Kidney epithelial cell (primary cell): ENCODE measurements at places on chromosomes 13 and 19. TPM values are rescaled to one million over a fixed set of nuclear protein-coding genes. Genes with fewer than 3 reads are reported as not detected.
A peak's percentile ranks its signal among the peaks of the same experiment; 100 is the strongest.

DNA sequence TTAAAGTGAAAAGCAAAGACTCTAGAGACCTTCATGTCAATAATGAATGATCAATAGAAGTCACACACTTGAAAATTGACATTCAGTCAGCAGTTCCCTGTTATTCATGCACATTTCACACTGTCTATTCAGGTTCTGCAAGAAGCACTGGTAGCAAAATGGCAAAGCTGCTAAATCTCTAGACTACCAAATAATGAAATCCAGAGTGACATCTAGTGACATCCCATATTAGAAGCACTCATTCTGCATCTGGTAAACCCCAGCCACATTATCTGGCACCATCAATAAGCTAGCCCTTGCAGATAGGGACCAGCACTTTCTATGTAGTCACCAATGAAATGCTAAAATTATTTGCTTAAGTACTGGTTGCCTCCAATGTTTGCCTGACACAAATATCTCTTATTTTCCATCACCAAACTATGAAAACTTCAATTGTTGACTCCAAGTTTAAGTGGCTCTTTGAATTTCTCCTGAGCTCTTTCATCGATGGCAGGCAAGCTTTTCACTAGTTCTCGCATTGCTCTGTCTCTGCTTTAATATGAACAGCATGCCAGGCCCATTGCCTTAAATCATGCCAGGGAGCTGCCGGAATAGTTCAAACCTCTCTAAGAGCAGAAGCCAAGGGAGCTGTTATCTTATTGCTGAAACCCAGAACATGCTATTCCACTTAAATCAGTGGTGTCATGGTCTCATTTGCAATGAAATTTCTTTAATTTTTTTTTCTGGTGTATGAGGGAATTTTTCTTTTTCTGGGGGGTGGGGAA, 409.9 kb downstream of the MZT1 start:
- DNase-seq = no peak

The CATSPERD gene
- not detected in 2 replicates for total RNA-seq

The RYR1 gene
- total RNA-seq = 0.07 and 0.17 TPM in 2 replicates

DNA sequence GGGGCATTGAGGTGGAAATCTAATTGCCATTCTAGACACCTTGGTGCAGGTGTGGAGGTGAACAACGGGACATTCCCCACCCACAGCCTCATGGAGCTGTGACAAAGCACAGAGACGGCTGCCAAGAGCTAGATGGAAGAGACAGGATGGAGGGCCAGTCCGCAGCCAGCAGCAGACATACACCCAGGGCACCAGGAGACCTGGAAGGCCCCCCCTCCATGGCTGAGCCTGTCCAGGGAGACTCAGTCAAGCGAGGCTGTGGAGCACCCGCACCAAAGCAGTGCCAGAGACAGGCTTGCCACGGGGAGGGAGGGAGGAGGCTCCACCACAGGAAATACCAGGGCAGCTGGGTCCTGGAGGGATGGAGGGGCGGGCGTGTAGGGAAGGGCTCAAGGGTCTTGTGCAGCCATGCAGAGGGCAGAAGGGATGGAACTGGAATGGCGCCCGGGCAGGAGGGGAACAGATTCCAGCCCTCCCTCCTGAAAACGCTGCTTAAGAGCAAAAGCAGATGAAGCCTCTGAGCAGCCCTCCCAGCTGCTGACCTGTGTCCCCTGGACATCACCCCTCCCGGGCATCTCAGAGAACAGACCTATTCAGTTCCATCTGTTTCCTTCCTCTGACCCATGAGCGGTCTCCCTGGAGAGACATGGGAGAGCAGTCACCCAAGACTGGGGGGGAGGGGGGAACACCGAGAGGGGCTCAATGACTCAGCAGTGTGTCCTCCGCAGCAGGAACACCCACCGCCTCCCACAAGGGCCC, 14.4 kb downstream of the EPS15L1 start:
- no peak for DNase-seq

The ARRDC5 gene
- not detected in 2 replicates for total RNA-seq

DNA sequence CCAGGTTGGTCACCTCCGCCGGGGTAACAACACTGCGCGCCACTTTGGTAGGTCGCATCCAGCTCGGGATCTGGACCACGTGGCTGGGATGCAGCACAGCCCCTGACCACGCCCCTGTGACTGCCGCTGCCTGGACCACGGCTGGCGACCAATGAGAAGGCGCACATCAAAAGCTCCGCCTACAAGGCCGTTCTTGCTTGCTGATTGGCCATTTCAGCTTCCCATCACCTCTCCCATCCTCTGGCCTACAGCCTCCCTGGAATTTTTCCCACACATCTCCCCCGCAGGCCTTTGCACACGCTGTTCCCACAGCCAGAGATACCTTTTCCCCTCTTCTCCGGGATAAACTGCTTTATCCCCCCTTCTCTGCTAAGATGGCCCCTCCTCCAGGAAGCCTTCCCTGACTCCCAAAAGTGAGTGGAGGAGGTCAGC, 12.5 kb upstream of the MAP1S start:
- DNase-seq = no peak

DNA sequence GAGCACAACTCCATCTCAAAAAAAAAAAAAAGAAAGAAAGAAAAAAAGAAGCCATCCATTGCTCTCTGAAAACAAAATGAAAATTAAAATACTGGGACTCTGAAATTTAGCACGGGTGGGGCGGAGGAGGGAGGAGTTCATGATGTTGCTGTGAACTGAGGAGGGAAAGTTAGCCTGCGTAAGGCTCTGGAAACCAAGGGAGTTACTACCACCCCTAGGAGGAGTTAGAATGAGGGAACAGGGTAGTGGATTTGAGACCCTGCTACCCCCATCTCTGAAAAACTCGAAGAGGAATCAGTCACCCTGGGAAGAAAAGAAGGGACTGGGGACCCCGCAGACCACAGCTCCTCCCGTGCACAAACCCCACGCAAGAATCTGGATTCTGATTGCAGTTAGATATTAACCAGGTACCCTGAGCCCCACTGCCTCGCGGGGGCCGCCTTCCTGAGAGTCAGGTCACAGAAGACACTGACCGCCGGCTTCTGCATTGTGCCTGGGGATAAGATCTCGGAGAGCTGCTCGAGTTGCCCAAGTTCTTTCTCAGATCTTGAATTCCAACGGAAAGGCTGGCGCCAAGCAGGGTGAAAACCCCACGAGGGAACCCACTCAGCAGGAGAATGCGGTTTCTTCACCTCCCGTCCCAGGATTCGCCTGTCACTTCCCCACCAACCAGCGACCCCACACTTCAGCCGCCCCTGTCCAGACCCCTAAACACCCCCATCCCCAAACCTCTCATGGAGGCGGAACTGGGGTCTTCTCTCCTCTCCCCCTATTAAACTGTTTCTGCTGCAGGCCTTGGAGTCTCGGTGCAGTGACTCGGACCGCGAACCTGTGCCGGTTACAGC, 870 bp downstream of the ZNF442 start:
- no peak for DNase-seq

The ZNF790 gene
- total RNA-seq = 2.8 and 3.6 TPM in 2 replicates

GRCh38 chr19:7471696-7472615, 16.9 kb downstream of the PEX11G start:
- DNase-seq = no peak

DNA sequence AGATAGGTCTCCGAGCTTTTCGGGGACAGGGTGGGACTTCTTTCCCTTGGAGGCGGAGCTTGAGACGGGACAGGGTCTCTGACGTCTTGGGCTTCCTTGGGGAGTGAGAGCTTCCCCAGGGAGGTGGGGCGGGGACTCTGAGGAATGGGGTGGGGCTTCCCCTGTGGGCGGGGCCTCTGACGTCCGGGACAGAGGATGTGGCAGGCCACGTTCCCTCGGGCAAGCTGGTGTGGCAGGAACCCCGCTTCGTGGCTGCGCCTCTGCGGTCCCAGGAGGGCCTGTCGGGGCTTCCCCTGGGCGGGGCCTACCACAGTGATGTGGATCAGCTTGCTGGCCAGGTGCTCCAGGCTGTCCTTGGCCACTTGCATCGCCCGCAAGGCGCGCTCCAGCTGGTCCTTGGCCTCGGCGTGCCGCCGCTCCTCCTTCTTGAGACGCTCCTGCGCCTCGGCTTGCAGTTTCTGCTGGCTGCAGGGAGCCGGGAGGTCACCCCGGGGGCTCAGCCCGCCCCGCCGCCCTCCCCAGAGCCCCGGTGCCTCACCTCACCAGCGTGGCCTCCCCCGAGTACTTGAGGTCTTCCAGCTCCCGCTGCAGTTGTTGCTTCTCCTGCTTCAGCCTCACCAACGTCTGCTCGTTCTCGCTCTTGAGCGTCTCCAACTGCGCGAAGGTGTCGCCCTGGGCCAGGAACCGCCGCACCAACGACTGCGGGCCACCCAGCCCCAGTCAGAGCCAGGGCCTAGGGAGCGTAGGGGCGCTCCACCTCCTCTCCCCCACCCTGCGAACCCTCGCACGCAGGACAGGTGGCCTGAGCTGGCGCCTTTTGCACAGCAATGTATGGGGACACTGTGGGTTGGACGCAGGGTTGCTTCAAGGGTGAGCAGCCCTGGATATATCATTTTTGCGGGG, 3.3 kb upstream of the RGL3 start:
- DNase-seq = peak; percentile 21
